ENCODE measurements at places on chromosomes 6 and 20. TPM values are rescaled to one million over a fixed set of nuclear protein-coding genes. Genes with fewer than 3 reads are reported as not detected.

- DNase-seq: no peak
These were observed 21.4 kb downstream of the GSTA2 start for GRCh38 chr6:52741872-52742271.

GRCh38 chr20:57630061-57630460, 9.8 kb upstream of the ZBP1 start:
- no peak for DNase-seq

- DNase-seq: no peak
These were observed 9.1 kb downstream of the PKIB start for GRCh38 chr6:122619309-122619708.

- no peak for DNase-seq
These were observed 110.2 kb upstream of the RPS6KA2 start for GRCh38 chr6:166737261-166737660.

GRCh38 chr6:143419526-143419925, 31.0 kb downstream of the ADAT2 start:
- DNase-seq: no peak

- no peak for DNase-seq
These were observed 37.2 kb upstream of the IL20RA start for GRCh38 chr6:137081997-137082396.

- no peak for DNase-seq
These were observed 45.7 kb upstream of the RPS6KA2 start for GRCh38 chr6:166672624-166673206.

Gene HNF4A
- total RNA-seq: 74.4 TPM

DNA sequence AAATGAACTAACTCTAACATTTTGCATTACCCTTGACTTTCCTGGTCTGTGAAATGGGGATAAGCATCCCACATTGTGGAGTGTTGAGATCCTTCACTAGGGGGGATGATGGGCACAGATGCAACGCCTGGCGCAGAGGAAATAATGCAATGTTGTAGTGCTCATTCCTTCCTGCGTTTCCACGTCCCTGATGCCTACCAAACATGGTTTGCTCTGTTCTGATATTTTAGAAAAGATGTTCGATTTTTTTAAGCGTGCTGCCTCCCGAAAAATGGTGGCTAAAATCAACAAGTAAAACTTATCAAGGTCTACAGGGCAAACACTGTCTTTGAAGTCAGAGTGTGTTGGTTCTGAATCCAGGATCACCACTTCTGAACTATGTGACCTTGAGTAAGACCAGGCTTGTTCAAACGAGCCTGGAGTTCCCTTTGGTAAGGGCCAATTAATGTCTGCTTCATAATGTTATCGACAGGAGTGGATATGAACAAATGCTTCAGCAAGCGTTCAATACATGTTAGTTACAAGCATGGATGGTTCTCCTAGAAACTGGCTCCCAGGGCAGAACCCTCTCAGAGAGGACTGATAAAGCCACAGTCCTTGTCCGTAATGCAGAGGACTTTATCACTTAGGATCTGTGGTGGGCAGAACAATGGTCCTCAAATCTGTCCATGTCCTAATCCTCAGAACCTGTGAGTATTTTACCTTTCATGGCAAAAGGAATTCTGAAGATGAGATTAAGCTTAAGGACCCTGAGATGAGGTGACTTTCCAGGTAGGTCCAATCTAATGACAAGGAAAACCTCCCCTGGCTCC, 44.7 kb downstream of the SLC22A23 start:
- no peak for DNase-seq

GRCh38 chr6:5680095-5680494, 326.6 kb downstream of the NRN1 start:
- DNase-seq: no peak

DNA sequence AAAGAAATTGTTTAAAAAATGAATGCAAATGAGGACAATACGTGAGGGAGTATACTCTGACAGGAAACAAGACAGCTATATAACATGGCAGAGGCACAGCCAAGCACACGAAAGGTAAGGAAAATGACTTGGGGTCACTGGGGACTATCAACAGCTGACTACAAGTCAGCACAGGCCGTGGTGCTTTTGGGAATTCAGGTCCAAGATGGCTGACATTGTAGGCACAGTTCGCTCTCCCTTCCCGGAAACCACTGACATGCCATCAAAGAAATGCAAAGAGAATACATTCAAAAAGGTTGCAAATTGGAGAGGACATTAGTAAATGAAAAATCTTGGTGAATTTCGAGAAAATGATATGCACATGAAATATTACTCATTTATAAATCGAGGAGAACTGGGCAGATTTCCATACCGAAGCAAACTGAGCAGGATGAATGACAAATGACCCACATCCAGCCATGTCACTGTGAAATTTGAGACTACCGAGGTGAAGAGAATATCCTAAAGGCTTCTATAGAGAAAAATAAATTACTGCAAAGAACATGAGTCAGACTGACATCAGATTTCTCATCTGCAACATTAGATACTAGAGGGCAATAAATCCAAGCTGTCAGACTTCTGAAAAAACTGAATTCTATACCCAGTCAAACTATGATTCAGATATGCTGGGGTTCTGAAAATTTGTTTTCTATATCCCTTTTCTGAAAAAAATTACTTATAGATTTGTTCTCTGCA, 391.1 kb downstream of the BTBD9 start:
- no peak for DNase-seq

Gene TINAG
- total RNA-seq: 8.8 TPM

Gene ELOVL5
- total RNA-seq: 83.3 TPM

DNA sequence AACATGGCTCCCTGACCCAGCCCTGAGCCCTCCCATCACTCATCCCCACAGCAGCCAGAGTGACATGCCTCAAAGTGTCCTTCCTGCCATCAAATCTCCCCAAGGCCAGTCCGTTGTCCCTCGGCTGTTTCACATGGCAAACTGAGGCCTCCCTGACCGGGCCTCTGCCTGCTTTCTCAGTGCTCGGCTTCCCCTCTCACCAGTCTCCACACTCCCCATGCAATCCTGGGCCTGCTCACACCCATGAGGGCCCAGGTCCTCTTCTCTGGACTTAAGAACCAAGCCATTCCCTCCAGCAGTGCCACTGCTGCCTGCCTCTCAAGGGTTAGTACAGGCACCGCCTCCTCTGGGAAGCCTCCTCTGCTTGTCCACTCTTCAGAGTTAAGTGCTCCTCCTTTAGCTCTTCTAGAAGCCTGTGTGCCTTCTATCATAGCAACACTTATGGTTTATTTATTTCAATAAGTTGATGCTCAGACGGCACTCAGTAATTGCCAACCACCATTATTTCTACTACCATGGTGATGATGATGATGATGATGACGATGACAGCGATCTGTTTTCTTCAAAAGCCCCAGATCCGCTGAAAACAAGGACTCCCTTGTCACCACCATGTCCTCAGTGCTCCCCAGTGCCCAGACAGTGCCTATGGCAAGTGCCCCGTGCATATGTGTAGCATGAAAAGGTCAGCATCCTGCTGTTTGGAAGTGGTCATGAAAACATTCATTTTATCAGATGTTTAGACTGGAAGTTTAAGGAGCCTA, 449.0 kb downstream of the CDH26 start:
- no peak for DNase-seq

GRCh38 chr6:9205645-9206044, 770.3 kb upstream of the SLC35B3 start:
- no peak for DNase-seq

DNA sequence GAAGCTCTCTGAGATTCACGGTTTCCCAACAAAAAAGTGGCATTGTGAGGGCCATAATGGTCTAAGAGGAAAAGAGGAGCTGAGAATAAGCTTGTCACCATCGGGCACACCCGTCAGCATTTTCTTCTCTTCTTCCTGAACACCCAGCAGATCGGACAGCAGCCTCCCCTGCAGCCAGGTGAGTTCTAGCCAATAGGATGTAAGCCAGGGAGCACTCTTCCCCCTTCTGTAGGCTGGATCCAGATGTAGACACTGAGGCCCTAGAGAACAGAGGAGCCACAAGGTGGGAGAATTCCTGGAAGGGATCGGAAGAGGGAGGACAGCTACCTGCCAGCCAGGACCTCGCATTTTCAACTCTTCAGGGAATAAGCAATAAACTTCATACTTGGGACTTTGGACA, 228.0 kb downstream of the SYNDIG1 start:
- no peak for DNase-seq

- DNase-seq: no peak
These were observed 1.4 kb upstream of the AAR2 start for GRCh38 chr20:36234771-36235320.

- no peak for DNase-seq
These were observed 149.7 kb downstream of the TFAP2C start for GRCh38 chr20:56778765-56779195.

DNA sequence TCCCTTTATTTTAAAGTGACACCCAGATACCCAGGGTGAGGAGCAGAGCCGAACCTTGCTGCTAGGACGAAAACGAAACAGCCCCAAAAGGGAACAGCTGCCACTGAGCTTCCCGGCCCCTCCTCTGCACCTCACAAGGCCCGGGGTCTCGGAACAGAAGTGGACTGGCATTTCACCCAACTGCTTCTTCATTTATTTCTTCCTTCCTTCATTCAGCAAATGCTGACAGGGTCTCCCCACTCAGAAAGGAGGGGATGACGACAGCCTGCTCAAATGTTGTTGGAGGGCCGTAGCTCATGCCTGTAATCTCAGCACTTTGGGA, 220.3 kb downstream of the PREX1 start:
- DNase-seq: no peak

GRCh38 chr6:140045116-140045515, 670.7 kb upstream of the CITED2 start:
- no peak for DNase-seq

DNA sequence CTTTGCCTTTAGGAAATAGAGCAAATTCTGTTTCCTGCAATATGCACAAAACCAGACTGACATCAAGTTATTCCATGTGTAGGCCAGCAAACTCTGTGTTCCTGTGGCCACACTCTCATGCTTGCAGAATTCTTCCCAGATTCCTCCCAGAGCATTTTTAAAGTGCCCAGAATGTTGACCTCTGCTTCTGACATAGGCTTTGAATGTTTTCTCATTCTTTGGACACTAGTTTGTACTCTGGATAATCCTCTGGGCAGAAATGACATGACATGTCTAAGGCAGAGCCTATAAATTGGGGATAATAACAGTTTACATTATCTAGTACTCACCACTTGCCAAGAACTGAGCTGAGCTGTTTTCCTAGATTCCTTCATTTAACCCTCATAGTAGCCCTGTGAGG, 9.2 kb upstream of the EFHC1 start:
- DNase-seq: no peak

- DNase-seq: no peak
These were observed 216.0 kb upstream of the SSTR4 start for GRCh38 chr20:22819112-22819511.

DNA sequence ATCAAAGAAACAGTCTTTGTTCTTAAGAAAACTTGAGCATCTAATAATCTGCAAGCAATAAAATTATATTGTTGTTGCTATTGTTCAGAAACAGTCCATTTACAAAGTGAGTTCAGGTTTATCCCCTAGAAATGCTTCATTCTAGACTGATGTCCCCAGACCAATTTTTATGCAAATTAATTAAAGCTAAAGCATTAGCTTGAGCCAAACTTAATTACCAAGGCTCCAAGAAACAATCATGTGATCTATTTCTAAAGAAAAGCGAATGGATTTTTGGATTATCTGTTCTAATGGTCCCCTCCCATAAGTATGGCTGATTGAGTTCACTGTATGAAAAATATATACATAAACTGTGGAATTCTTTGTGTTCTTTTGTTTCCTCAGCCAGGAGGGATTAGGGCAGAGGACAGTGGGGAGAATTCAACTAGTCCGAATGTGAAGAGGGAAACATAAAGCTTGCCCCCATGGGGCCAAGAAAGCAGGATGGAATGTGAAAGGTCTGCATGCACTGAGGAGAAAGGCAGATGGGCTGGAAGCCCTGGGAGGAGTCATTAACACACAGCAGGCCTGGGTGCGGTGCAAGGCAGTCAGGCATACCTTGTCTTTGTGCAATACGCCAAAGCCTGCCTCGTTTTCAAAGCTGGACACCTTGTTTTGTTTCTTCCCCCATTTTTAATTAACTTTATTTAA, 597.1 kb downstream of the KIF16B start:
- DNase-seq: no peak

Gene GPR6
- total RNA-seq: not detected

- no peak for DNase-seq
These were observed 185.6 kb upstream of the MCHR2 start for GRCh38 chr6:100179576-100179975.

DNA sequence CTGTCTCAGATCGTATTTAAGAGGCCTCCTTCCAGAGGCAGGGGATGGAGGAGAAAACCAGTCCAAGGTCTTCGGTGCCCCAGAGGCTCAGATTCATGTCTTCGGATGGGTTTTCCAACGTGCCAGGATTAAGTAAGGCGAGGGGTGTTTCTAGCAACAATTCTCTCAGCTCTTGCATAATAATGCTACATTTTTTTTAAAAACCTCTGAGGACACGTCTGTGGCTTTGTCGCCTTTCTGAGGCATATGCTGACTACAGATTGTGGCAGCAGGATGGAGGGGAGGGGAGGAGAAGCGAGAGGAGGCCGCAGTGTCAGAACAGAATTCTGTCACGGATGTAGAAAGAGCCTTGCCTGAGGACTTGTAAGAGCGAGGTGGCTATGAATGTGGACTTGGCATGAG, 17.7 kb upstream of the CCDC167 start:
- no peak for DNase-seq

DNA sequence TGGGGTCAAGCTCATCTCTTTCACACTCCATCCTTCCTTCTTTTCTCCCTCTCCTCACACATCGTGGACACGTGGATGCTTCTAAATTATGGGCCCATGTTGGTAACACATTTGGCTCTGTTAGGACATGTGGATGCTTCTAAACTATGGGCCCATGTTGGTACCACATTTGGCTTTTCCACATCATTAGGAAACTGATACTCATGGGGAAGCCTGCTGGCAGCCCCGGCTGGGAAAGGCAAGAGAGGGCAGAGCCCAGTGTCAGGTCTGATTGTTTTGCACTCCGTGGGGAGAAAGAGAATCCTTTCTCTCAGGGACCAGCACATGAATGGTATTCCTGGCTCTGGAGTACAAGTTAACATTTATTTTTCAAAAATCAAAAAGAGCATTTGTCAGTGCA, 4.0 kb upstream of the CST1 start:
- DNase-seq: no peak

DNA sequence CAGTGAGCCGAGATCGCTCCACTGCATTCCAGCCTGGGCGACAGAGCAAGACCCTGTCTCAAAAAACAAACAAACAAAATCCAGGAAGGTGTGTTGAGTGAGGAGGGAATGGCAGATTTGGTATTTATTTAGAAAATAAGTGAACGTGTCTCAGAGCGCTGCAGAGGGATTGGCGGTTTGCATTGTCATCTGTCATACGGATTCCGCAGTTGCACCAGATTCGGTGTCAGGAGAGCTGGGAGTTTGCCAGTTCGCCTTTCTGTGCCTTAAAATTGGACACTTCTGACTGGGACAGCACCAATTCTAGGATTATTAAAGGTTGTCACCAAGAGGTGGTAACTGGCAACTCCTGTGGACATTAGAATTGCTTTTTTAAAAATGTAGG, 912 bp downstream of the SNRNP48 start:
- no peak for DNase-seq

GRCh38 chr6:105545947-105546731, 143.3 kb upstream of the PREP start:
- peak; percentile 12 for DNase-seq

Gene FKBP1C
- 1.1 TPM for total RNA-seq

Gene SCGN
- total RNA-seq: 3.2 TPM

- no peak for DNase-seq
These were observed 72.1 kb downstream of the GFRAL start for GRCh38 chr6:55399351-55399750.

- peak; percentile 34 for DNase-seq
These were observed 150.8 kb downstream of the PRL start for GRCh38 chr6:22145823-22146677.

GRCh38 chr20:10728873-10729670, 55.3 kb upstream of the JAG1 start:
- DNase-seq: no peak

GRCh38 chr20:9358001-9358400, 156.4 kb upstream of the LAMP5 start:
- DNase-seq: no peak

Measured in mucosa of gallbladder (tissue), 1 donor.